Stimulated activated CD4-positive, alpha-beta T cell treated with anti-CD3 and anti-CD28 coated beads, Interleukin-4, amount 100 ng/mL, for 1 hour (primary cell): ENCODE measurements at places on chromosomes 16 and 17.

DNA sequence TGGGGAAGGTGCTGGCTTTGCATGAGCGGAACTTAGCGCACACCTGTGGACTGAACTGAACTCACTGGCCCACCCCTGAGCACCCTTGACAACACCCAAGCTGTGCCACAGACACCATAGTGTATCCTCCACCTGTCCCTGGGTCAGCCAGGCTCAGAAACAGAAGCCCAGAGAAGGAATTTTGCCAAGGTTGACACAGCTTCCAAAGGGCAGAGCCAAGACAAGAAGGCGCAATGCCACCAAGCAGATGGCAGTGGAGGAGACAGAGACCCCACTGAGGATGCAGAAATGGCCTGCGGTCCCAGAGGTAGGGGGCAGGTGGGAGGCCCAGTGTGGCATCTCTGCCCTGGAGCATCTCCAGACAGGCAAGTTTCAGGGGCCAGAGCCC is 169.0 kb downstream of the ENGASE start:
- DNase-seq, result no peak

- no peak for DNase-seq
These were observed 5.1 kb downstream of the PHF12 start for GRCh38 chr17:28946239-28946638.

DNA sequence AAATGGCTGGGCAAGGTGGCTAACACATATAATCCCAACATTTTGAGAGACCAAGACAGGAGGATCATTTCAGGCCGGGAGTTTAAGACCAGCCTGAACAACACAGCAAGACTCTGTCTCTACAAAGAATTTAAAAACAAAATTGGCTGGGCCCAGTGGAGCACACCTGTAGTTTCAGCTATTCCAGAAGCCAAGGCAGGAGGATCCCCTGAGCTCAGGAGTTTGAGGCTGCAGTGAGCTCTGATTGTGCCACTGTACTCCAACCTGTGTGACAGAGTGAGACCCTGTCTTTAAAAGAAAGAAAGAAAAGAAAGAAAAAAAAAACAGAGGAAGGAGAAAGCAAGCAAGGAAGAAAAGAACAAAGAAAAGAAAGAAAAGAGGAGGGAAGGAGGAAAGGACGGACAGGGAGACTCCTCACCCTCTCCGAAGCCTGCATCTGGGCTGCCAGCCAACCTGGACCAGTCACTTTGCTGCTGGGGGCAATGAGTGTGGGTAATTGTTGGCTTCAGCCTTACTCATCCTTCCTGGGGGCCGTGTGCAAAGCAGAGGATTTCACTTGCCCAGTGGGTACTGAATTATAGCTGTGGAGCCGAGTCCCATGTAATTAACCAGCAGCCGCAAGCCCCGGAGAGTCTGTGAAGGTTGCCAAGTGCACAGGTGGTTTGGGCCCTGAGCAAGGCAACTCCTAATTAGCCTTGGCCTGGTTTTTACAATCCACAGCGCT is 6.7 kb upstream of the MT4 start:
- no peak for DNase-seq

DNA sequence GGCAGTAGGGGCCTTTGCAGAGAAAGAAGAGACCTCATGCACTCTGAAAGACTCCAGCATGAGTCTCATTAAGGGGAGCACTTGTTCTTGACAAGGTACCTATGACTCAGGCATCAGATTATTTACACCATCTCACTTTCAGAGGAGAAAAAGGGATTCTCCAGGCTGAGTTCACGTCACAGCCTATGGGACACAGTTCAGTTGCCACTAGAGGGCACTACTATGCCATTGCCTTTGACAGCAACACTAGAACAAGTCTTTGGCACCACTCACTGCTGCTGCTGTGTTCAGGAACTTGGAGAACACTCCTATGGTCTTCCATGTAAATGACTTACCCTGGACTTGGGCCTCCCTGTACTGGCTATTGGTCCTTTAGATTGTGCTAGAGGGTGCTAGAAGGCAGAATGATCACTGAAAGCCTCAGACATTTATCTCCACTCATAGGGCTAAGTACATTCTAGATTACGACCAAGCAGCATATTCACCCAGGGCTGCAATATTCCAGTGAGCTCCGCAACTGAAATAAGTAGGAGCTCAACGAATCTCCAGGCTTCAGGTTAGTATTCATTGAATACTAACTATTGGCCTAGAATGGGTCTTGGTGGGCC is 225.1 kb upstream of the CA10 start:
- no peak for DNase-seq

- no peak for DNase-seq
These were observed 4.6 kb downstream of the TEN1 start for GRCh38 chr17:75983501-75984181.

GRCh38 chr17:62676952-62677596 is 49.6 kb downstream of the MRC2 start:
- no peak for DNase-seq
